ENCODE measurements at places on chromosomes 5 and 9. TPM values are rescaled to one million over a fixed set of nuclear protein-coding genes. Genes with fewer than 3 reads are reported as not detected.

DNA sequence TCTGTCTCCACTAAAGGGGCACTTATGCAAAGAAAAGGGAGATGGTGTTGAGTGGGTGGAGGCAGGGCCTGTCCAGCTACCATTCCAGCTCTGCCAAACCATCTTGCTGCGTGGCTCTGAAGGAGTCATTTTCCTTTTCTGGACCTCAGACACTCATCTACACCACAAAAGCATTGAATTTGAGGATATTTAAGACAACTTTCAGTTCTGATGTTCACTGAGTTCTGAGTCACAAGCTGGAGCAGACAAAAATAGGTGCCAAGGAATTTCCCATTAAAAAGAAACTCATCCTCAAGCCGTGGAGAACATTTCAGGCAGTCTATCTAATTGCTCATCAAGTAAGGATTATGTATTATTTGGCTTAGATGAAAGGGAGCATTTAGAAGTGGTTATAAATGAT lies 195.0 kb upstream of the TBC1D2 start:
- H3K4me1 ChIP-seq, result peaks cover 1% of the 10 kb centered on the region
- H3K27me3 ChIP-seq, result no peaks in the 10 kb centered on the region
- 0 out of 2 replicates have a peak, but pooled peaks cover 2% of the 10 kb centered on the region for H3K36me3 ChIP-seq
- no peak overlapping the region for H3K4me3 ChIP-seq
- DNase-seq, result no peak

DNA sequence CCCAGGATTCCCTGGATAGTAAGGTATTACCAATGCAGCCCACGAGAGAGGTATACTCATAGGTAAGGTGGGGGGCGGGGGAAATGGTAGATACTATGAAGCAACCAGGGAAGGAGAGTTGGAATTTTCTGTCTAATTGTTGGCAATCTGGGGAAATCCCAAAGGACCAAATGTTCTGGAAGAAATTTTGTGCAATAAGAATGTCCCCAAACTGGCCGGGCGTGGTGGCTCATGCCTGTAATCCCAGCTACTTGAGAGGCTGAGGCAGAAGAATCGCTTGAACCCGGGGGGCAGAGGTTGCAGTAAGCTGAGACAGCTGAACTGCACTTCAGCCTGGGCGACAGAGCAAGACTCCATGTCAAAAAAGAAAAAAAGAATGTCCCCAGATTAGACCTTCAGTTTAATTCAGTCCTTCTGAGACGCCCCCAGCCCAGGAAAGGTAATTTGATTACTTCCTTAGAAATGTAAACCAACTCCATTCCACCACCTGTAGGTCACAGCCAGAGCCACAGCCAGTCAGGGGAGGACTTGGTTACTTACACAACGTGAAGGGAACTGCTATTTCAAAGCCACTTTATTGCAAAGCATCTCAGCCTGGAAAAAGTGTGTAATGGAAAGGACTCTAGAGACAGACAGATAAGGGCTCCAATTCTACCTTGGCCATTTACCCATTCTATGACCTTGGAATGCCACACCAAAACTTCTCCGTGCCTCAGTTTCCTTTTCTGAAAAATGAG lies 50.0 kb upstream of the KLF4 start:
- H3K4me1 ChIP-seq, result peaks cover 2% of the 10 kb centered on the region
- no peaks in the 10 kb centered on the region for H3K36me3 ChIP-seq
- no peaks in the 10 kb centered on the region for H3K27me3 ChIP-seq
- peak overlapping the region; percentile 14 for H3K4me3 ChIP-seq

DNA sequence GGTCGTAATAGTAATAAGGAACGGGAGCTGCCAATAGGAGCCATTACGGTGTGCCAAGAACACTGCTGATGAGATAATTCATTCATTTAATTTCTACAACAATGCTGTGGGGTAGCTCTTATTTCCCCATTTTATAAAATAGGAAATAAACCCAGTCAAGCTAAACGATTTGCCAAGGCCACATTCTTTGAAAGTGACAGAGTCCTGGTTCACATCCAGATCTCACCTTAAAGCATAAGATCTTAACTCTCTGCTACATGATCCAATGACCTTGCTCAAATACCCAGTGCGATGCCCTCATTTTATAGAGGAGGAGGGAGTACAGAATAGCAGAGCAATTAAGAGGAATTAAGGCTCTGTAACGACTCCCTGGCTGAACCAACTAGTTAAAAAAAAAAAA lies 5.0 kb downstream of the PDE6A start:
- H3K27ac ChIP-seq, result no peak overlapping the region
- no peaks in the 10 kb centered on the region for H3K36me3 ChIP-seq
- no peak overlapping the region for H3K4me3 ChIP-seq
- H3K4me1 ChIP-seq, result no peaks in the 10 kb centered on the region
- H3K27me3 ChIP-seq, result no peaks in the 10 kb centered on the region

- no peak for DNase-seq
- H3K4me1 ChIP-seq, result peaks cover 5% of the 10 kb centered on the region
- no peaks in the 10 kb centered on the region for H3K27me3 ChIP-seq
- no peak overlapping the region for H3K27ac ChIP-seq
Measured at GRCh38 chr9:89952401-89952800, 347.6 kb downstream of the GADD45G start.

DNA sequence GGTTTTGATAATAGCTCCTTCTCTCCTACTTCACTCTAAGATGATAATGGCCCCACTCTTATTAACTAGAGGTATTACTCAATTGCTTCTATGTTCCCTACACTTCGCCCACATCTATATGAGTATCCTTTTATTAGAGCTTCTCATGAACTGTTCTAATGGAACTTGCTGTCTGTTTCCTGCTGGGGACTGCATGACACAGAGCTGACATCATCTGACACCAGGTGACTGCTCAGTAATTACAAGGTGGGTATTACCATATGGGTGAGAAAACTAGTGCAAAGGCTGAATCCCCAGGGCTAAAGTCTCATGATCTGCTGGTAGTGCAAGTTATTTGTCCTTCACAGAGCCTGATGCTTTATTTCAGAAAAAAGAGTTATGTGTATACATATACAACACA lies 146.2 kb upstream of the PLCXD3 start:
- no peak overlapping the region for H3K4me3 ChIP-seq
- no peaks in the 10 kb centered on the region for H3K4me1 ChIP-seq

DNA sequence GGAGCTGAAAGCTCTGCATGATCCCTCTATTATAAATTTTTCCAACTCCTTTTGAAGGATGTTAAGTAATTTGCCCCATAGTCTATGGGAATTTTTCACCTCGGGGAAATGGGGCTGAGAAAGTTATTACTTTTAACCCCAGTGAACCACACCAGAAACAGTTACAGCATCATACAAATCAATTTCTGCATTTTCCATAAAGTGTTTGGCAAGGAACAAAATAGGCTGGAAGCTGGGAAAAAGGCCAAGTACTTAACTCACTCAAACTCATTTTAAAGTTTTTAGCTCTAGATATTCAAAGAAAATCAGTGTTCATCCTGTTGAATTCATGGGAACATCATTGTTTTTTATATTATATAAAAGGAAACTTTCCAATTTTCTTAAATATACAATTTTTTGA lies 160.9 kb downstream of the SH3GL2 start:
- H3K36me3 ChIP-seq, result no peaks in the 10 kb centered on the region
- no peaks in the 10 kb centered on the region for H3K27me3 ChIP-seq
- no peak overlapping the region for H3K4me3 ChIP-seq
- no peak overlapping the region for H3K27ac ChIP-seq
- no peak for DNase-seq

DNA sequence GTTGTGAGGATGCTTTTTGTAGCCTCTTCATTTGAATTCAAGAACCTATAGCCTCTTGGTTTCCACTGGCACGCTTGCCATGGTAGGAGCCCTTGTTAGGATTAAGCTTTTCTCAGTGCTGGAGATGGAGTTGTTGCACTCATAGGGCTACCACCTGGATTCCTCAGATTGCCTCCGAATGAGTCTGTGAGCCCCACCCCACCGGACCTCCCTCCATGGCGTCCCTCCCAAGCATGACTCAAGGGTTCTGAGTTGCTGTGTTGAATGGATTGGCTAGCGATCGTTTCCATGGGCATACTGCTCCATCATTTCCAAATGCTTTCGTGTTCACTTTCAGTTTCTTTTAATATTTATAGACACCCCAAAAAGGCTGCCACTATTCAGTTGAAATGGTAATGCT lies 69.9 kb downstream of the DAPK1 start:
- H3K4me1 ChIP-seq, result peaks cover 12% of the 10 kb centered on the region
- no peak overlapping the region for H3K4me3 ChIP-seq
- H3K36me3 ChIP-seq, result peaks cover 8% of the 10 kb centered on the region
- no peaks in the 10 kb centered on the region for H3K27me3 ChIP-seq
- DNase-seq, result no peak

GRCh38 chr9:121398374-121398773 lies 28.3 kb upstream of the STOM start:
- H3K27ac ChIP-seq, result no peak overlapping the region
- peaks cover 4% of the 10 kb centered on the region for H3K36me3 ChIP-seq
- no peaks in the 10 kb centered on the region for H3K4me1 ChIP-seq
- no peak for DNase-seq
- H3K27me3 ChIP-seq, result no peaks in the 10 kb centered on the region

GRCh38 chr5:380701-381309 lies 59.3 kb downstream of the AHRR start:
- H3K4me3 ChIP-seq, result no peak overlapping the region
- no peaks in the 10 kb centered on the region for H3K36me3 ChIP-seq
- H3K4me1 ChIP-seq, result no peaks in the 10 kb centered on the region

- H3K27me3 ChIP-seq, result no peaks in the 10 kb centered on the region
- no peak overlapping the region for H3K4me3 ChIP-seq
- H3K4me1 ChIP-seq, result peaks cover 5% of the 10 kb centered on the region
- H3K36me3 ChIP-seq, result no peaks in the 10 kb centered on the region
- DNase-seq, result no peak
Measured at GRCh38 chr9:112530751-112531205, 44.2 kb downstream of the KIAA1958 start.

- H3K4me3 ChIP-seq, result no peak overlapping the region
- no peaks in the 10 kb centered on the region for H3K4me1 ChIP-seq
- no peaks in the 10 kb centered on the region for H3K27me3 ChIP-seq
Measured at GRCh38 chr9:6923086-6923485, 165.3 kb downstream of the KDM4C start.

DNA sequence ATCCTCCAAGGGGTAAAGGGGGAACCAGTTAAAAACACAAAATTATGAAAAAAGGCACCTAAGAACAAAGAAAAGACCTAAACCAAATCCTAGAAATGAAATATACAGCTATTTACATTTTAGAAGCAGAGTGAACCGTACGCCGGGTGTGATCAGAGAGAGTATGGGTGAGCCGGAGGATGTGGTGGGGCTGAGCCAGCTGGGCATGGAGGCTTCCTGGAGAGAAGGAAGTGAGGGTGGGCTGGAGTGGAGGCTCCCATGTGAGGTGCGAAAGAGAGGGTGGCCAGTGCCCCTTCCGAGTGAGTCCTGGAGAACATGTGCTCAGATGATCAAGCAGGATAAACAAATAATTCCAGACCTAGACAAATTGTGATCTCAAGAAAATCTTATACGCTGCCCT lies 111.6 kb downstream of the CACNA1B start:
- DNase-seq, result no peak
- H3K27me3 ChIP-seq, result no peaks in the 10 kb centered on the region
- H3K27ac ChIP-seq, result no peak overlapping the region
- no peaks in the 10 kb centered on the region for H3K4me1 ChIP-seq
- H3K4me3 ChIP-seq, result no peak overlapping the region

DNA sequence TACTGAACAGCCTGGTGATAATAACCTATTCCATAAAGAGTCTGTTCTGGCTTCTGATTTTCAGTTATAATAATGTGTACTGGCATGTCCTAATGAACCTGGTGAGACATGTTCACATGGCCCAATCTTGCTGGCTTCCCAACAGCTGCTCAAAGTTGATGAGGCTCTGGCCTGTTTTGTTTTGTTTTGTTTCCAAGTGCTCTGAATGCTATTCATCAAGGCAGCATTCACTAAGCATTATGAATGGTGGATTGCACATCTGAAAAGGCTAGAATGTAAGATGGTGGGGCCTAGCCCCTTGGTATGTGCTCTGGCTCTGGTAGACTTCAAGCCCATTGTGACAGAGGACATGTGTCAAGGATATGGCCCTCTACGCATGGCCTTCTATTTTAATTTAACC lies 388.5 kb downstream of the PSAT1 start:
- no peaks in the 10 kb centered on the region for H3K27me3 ChIP-seq
- no peak for DNase-seq
- 0 out of 3 replicates have a peak, but pooled peaks cover 2% of the 10 kb centered on the region for H3K36me3 ChIP-seq

DNA sequence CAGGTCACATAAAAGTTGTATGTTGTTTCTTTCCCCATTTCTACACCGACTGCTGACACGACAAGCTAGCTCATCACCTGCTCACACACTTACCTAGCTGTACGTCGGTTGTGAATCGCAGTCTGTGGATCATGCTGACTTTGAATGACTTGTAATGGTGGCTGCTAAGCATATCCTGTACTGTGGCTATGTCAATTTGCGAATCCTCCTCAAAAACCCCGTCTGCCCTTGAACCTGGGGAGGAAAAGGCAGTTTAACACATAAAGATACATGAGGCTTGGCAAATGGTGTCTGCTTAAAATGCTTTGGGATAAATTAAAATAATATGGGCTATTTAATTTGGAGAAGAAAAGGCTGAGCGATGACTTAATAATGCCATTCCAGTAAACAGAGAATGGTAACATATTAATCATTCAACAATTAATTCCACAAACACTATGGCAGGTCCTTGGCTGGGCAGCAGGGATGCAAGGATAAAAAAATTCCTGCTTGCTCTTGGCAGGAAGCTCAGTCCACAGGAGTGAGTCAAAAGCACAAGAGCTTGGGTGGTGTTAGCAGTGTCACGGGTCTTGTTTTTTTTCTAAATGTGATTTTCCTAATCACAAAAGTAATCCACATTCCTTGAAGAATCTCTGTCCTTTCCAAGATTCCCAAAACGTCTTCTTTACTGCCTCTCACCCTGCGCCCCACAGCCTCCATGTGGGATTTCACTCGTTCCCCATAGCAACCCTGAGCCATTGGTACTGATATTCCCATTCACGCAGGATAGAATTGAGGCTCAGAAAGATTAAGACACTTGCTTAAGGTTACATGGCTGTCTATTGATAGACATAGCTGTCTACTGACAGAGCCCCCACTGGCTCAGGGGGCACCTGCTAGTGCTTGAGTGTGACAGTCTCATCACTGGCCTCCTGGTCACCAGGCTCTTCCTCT lies 222.4 kb downstream of the MAPKAP1 start:
- peaks cover 5% of the 10 kb centered on the region for H3K4me1 ChIP-seq
- H3K36me3 ChIP-seq, result peaks cover 4% of the 10 kb centered on the region
- DNase-seq, result no peak
- H3K4me3 ChIP-seq, result no peak overlapping the region
- no peak overlapping the region for H3K27ac ChIP-seq

- H3K4me3 ChIP-seq, result no peak overlapping the region
- peaks cover 6% of the 10 kb centered on the region for H3K4me1 ChIP-seq
- H3K27me3 ChIP-seq, result no peaks in the 10 kb centered on the region
- no peaks in the 10 kb centered on the region for H3K36me3 ChIP-seq
Measured at GRCh38 chr5:133340822-133341221, 271.5 kb downstream of the FSTL4 start.

GRCh38 chr9:112047538-112048066 lies 127.5 kb downstream of the SUSD1 start:
- H3K36me3 ChIP-seq, result no peaks in the 10 kb centered on the region
- no peak for DNase-seq
- no peak overlapping the region for H3K4me3 ChIP-seq
- no peaks in the 10 kb centered on the region for H3K4me1 ChIP-seq
- H3K27me3 ChIP-seq, result no peaks in the 10 kb centered on the region

The LPAR1 gene
- 0.99 TPM for total RNA-seq

The ALDH7A1 gene
- total RNA-seq, result 148 TPM

The SLC28A3 gene
- total RNA-seq, result not detected

The FAM219A gene
- 17.5 TPM for total RNA-seq

The SELENOP gene
- total RNA-seq, result 8.5 TPM

The CNTLN gene
- total RNA-seq, result 13.7 TPM

The EIF4E1B gene
- 1.3 TPM for total RNA-seq

The CTXN3 gene
- not detected for total RNA-seq
